T-helper 17 cell (primary cell): ENCODE measurements at places on chromosomes 2 and 18. TPM values are rescaled to one million over a fixed set of nuclear protein-coding genes. Genes with fewer than 3 reads are reported as not detected.

Gene DYNAP
- total RNA-seq = not detected

Gene ID2
- 113 TPM for total RNA-seq

Gene CTAGE1
- total RNA-seq = not detected

Gene HJURP
- 0.35 TPM for total RNA-seq
